ENCODE measurements at places on chromosomes 5 and 9.

- DNase-seq = no peak
These were observed 38.9 kb upstream of the EGFL7 start for GRCh38 chr9:136623842-136624183.

DNA sequence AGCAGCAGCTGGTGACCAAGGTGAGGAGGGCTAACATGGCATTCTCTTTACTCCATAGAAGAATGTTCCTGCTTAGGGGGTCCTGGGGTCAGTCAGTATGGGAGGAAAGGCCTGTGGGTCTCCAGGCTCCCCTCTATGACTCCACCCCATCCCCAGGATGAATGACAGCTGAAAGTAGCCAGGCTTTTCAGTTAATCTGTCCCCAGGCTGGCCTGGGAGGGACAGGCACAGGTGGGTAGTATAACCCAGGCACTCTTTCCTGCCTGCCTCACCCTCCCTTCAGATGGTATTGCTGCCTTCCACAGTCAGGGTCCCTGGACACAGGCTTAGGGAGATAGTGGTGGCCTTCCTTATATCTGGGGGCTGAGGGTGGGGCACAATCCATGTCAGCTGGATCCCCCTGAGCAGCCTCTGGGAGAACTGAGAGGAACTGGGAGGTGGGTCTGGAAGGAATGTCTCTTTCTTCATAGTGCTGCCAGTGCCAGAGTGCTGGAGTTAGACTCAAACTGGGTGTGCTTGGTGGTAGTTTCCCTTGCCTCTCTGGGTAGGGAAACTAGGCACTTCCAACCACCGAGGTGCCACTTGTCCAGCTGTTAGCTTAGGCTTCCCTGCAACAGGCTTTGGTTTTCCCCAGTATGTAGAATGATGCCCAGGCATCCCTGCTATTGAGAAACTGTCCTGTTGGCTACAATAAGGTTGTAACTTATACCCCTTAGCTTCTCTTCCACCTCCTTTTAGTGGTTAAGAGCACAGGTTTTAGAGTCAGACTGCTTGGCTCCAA, 27.8 kb downstream of the LARP1 start:
- no peak for DNase-seq

- no peak for DNase-seq
These were observed 117.5 kb downstream of the SLC1A3 start for GRCh38 chr5:36723912-36724311.

DNA sequence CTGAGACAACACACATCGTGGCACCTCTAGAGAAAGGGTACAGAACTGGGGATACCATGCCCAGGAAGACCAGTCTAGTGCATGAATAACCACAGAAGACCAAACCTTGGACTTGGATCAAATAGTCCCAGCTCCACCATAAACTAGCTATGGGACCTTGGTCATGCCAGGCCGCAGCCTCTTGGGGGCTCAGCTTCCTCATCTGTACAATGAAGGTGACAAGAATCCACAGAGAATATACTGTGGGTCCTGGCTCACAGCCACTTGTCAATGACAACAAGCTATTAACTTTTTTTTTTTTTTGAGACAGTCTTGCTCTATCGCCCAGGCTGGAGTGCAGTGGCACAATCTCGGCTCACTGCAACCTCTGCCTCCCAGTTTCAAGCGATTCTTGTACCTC, 3.9 kb downstream of the KYAT1 start:
- no peak for DNase-seq

GRCh38 chr5:152097128-152097527, 172.5 kb upstream of the GLRA1 start:
- no peak for DNase-seq

GRCh38 chr5:108295578-108296368, 86.1 kb downstream of the FBXL17 start:
- DNase-seq = no peak

GRCh38 chr5:76482984-76483383, 79.9 kb downstream of the IQGAP2 start:
- DNase-seq = no peak

GRCh38 chr5:74464512-74465209, 175.9 kb downstream of the ENC1 start:
- DNase-seq = peak; percentile 17

DNA sequence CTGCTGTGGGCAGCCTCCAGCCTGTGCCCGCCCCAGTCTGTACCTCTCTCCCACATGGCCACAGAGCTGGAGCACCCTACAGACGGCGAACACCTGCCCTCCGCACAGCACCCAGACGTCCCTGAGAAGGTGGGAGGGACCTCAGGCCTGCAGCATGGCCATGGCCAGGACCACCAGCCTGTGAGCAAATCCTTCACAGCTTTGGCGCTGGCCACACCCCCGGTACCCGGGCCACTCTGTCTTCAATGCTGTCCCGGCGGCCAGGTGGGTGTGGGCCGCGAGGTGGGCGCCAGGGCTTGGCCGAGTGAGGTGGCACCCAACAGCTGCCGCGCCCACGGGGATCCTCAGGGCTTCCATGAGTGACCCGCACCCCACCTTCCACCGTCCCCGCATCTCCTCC, 18.7 kb downstream of the NOTCH1 start:
- no peak for DNase-seq

DNA sequence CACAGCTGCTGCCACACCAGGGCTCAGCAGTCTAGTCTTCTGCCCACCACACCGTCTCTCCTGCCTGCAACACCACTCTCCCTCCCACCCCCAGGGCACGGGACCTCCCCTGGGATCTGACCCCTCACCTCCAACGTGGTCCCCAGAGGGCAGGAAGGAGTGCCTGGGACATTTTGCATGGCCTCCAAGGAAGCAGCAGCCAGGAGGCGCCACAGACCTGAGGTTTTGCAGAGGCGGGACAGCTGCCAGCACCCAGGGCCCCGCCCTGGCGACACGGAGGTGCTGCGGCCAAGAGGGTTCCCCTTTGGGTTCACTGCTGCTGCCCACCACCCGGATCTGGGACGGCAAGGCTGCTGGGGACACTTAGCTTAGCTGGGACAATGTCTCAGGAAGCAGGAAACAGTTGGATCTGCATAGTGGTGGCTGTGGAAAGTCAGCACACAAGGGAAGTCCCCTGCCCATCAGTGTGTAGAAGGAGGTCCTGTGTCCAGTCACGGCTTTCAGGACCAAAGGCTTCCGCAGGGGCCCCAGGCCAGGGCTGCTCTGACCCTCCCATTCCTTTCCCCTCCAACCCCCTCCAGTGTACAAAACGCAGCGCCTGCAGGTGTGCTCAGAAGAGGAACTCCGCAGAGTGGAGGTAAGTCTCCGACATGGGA, 13.8 kb downstream of the PROP1 start:
- no peak for DNase-seq

GRCh38 chr5:72503888-72504491, 3.2 kb downstream of the ZNF366 start:
- no peak for DNase-seq

DNA sequence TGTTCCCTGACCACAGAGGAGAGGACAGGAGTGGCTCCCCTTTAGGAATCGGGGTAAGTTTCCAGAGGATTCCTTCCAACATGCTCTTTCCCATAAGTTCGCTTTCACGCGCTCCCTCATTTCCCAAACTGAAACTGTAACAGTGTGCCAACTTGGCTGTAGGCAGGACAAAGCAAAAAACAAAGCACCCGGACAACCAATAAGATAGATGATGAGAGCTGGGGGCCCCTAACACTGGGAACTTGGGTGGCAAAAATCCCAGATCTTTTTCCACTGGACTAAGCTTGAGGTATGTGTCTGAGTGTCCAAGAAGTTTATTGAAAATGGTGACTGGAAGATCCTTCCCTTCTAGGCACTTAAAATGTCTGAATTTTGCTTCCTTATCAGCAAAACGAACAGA, 258.7 kb upstream of the IL12B start:
- no peak for DNase-seq

GRCh38 chr5:147223343-147223742, 11.5 kb upstream of the STK32A start:
- DNase-seq = no peak

All from AG09309 (cell line).